ENCODE measurements at places on chromosomes 1 and 21. TPM values are rescaled to one million over a fixed set of nuclear protein-coding genes. Genes with fewer than 3 reads are reported as not detected.

STXBP3 gene
- 54.5 TPM for total RNA-seq

AXDND1 gene
- not detected for total RNA-seq

FAM131C gene
- total RNA-seq: 1.1 TPM

AKR7A3 gene
- total RNA-seq: 0.12 TPM

DNAI4 gene
- 1.5 TPM for total RNA-seq

ZNF648 gene
- total RNA-seq: not detected

SLAMF1 gene
- 1.1 TPM for total RNA-seq

USH2A gene
- total RNA-seq: 6.9 TPM

Measured in A172 (cell line).